ENCODE measurements at places on chromosomes 6 and 20.

DNA sequence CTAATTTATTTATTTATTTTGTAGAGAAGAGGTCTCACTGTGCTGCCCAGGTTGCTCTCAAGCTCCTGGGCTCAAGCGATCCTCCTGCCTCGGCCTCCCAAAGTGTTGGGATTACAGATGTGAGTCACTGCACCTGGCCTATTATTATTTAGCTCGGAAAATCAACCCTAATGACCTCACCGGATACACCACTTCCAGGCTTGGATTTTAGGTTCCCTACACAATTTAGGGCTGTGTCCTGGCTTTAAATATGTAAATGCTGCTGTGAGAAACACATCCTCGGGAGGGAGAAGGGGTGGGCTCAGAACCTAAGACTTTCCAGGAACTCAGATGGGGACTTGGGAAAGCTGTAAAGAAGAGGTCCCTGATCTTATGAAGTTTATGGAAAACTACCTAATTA lies 51.0 kb upstream of the SLC32A1 start:
- no peak for DNase-seq

GRCh38 chr6:10451828-10452509 lies 37.1 kb upstream of the TFAP2A start:
- no peak for DNase-seq

DNA sequence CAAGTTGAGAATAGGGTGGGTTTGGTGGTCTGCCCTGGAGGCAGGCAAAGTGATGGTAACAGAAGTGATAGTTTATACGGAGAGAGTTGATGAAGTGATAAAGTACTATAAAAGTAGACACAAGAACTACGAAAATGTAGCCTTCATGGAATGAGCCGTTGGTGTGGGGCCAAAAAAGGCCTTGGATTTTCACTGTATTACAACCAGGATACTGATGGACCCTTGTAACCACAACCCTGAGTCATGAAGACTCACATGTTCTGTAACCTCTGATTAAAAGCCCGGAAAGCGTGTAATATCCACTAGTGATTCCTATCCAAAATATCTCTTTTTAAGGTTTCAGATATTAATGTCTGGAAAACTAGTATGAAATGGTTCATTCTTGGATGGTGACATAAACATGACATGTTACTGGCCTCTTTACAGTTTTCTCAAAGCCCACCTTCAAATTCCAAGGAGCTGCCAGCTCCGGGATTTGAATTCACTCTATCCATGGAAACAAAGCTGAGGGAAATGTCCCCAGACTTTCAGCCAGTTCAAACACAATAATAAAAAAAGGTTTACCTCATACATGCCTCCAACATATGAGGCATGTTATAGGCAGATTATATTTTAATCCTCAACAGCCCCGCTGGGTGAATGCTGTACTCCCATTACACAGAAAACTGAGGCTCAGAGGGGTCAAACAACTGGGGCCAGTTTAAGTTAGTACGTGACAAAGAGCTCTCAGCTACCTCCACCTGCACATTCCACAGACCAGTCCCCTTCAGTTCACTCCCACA lies 55.4 kb downstream of the MRPL14 start:
- DNase-seq, result no peak

DNA sequence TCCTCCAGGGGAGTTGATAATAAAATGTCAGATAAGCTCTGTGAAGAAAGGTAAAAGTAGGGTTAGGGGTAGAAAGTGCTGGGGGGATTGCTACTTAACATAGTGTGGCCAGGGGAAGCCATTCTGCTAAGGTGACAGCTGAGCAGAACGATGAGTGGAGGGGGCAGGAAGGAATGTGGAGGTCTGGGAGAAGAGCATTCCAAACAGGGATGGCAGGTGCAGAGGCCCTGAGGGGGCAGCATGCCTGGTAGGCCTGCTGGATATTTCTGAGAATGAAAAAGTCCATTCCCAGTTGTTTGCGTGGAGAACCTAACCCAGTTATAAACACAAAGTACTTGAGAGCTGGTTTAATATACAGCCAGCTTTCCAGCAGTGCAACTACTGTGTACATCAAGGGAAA lies 9.3 kb downstream of the GFRA4 start:
- no peak for DNase-seq

GRCh38 chr20:787825-788224 lies 19.5 kb upstream of the SLC52A3 start:
- DNase-seq, result no peak

DNA sequence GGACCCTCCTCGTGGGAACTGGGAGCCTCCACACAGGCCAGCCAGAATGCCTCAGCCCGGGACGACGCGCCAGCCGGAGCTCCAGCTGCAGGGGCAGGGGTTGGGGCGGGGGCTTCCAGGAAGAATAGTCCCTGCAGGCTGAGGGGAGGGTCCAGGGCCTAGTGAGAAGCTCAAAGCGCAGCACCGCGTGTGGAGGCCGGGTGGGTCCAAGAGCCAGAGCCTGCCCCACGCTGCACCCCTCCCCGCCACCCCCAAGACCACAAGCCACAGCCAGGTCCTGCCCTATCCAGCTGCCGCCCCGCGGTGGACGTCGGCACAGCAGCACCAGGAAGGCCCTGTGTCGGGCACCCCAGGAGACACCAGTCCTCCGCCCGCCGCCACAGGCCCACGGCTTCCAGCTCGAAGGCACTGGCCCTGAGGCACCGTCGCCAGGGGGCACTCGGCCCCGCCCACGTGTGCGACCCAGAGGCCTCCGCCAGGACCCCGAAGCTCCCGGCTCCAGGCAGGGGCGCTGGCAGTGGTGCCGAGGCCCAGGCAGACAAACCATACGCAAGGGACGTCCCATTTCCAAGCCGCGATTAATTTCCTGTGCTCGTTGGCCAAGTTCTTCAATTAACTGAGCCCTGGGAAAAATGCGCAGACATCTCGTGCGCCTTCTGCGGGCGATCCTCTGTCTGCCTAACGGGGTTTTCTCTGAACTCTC lies 19.5 kb downstream of the KCNQ2 start:
- DNase-seq, result no peak

DNA sequence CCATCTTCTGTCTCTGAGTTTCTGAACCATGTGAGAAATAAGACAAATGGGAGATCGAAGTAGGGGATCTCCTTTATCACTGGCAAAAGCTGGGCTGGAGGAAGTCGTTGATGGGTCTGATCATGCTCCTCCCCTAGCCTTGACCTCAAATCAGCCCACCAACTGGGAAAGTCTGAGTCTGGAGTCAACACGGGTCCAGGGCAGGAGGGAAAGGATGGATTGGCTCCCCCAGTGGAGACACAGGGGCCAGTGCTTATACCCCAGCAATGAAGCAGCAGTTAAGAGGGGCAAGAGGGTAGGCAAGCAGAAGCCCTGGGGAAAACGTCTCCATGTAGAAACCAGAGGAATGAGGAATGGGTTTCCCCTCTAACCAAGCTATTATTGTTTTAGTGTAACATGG lies 152.6 kb downstream of the TBC1D7 start:
- no peak for DNase-seq

GRCh38 chr6:45736134-45736533 lies 279.5 kb downstream of the CLIC5 start:
- no peak for DNase-seq

DNA sequence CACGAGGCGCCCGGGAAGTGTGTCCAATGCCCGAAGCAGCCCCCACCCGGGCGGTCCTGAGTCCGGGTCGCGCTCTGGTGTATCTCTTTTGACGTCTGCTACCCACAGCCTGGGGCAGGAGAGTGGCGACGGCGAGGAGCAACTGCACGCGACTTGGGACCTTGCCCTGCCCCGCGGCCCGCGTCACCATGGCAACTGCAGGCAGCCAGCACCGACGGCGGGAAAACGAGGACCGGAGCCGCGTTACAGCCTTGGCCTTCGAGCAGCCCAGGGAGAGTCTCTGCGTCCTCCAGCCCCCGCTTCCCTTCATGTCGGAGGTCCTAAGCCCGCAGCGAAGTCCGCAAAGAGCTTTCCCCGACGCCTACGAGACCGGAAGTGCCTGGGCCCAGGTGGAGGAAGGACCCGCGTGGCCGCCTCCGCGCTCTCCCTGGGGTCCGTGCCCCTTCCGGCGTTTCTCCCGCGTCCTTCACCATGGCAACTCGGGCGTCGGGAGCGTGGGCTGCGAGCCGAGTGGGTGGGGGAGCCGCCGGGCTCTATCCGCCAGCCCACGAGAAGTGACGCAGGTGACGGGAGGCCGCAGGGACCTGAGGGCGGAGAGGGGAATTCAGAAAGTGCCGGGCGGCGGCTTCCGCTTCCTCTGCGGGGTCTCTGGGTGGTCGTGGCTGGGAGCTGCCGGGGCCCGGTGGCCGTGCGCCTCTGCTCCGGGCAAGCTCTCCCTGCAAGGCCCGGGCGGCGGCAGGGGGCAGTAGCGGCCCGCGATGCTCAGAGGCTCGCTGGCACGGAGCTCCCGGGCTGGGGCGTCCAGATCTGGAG lies 88.6 kb upstream of the TGM3 start:
- peak; percentile 17 for DNase-seq

DNA sequence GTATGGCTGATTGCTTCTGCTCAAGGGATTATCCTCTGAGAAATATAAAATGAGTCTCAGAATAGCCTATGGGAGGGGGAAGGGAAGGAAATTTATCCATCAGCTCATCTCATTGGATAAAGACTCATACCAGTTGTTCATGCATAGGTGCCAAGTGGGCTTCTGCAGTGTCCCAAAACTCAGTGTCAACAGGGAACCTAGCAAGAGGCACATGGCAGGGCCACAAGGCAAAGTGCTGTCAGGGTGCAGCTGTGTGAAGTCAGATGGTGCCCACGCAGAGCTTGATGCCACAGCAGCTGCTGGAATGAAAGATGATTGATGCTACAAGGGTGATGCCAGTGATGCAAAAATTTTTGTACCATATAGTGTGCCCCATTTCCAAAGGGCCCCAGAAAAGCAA lies 3.2 kb upstream of the CHD6 start:
- DNase-seq, result no peak

- DNase-seq, result no peak
Observed at GRCh38 chr20:17295151-17295726, 68.4 kb downstream of the PCSK2 start.
